Mesenteric fat pad (tissue), 1 donor: ENCODE measurements at places on chromosomes 2 and 18.

- no peak for DNase-seq
Measured at GRCh38 chr2:11030909-11031308, 119.2 kb downstream of the KCNF1 start.

- no peak for DNase-seq
Measured at GRCh38 chr2:170238776-170239175, 60.8 kb downstream of the MYO3B start.

GRCh38 chr2:12083713-12084419, 337.4 kb downstream of the LPIN1 start:
- no peak for DNase-seq

DNA sequence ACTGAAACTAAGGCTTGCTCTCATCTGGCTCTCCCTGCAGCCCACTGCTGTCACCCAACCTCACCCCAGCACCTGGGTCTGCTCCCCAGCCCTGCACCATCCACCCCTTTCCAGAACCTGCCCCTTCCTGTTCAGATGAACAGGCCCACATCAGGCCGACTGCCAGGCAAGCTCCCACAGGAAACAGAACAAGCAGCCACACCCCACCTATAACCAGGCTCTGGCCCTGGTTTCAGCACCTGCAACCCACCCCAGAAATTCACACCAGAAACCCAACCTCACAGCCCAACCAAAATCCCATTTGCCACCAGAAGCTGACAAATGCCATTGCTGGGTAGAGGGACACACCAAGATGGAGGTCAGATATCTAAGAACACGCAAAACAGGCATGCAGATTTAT, 159.2 kb upstream of the ID2 start:
- DNase-seq, result no peak

- DNase-seq, result no peak
Measured at GRCh38 chr2:158723181-158723838, 71.8 kb upstream of the DAPL1 start.

GRCh38 chr18:49322765-49323490, 137.5 kb downstream of the DYM start:
- no peak for DNase-seq

DNA sequence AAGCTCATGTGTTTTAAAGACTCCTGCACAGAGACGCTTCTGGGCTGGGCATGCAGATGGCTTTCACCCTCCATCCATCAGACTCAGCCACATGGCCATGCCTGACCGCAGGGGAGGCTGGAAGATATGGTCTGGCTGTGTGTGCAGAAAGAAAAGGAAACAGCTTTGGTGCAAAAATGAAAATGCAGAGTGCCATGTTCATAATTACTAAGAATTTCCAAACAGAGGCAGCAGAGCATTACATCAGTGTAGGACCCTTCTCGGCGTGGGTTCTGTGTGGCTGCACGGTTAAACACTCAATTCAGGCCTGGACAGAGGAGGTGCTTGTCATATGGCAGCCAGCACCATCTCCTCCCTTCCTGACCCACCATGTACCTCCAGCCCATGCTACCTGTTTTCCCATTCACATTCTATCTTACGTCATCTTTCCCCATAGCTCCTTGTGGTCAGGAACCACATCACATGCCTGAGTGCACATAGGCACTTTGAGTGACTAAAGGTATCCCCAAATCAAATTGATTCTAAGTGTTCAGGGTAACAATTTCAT, 200.3 kb upstream of the ID2 start:
- no peak for DNase-seq

GRCh38 chr2:62501794-62502500, 4.0 kb downstream of the TMEM17 start:
- DNase-seq, result no peak

DNA sequence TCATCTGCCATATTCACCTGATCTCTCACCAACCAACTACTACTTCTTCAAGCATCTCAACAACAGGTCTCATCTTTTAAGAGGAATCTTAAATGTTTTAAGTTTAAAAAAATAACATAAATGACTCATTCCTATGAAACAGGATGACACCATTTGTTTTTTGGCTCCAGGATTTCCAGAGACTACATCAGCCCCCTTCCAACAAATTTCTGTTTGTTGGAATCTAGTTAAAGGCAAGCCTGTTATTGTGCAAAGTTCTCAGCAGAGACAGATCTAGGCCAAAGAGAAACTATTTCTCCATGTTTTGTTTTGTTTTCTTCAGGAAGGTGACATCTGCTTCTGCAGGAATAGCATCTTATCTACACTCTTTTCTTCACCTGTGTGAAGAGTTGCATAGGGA, 204.8 kb upstream of the SH3BP4 start:
- DNase-seq, result no peak

- DNase-seq, result no peak
Measured at GRCh38 chr2:80303909-80304837, at the start of gene LRRTM1. TSS of gene LRRTM1 (minus strand) at chr2:80304752. CDS start at chr2:80303819, 933 bp downstream.

GRCh38 chr18:67347438-67347837, 169.1 kb downstream of the DSEL start:
- no peak for DNase-seq

DNA sequence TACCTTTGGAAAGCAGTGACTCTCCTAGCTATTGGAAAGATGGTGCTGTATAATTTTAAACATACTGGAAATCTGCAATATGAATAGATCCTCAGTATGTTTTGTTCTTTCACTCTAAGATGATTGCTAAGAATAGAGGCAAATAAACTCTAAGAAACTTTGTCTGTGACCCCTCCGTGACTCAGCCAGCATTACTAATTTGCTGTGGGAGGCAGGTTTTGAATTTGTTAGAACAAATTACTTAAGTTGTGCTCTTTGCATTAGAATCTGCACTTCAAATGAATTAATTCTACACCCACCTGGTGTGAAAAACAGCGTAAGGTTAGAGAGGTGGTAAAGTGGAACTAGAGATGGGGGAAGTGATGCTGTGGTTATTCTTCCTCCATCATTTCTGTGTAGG, 142.2 kb downstream of the RAPGEF4 start:
- no peak for DNase-seq

DNA sequence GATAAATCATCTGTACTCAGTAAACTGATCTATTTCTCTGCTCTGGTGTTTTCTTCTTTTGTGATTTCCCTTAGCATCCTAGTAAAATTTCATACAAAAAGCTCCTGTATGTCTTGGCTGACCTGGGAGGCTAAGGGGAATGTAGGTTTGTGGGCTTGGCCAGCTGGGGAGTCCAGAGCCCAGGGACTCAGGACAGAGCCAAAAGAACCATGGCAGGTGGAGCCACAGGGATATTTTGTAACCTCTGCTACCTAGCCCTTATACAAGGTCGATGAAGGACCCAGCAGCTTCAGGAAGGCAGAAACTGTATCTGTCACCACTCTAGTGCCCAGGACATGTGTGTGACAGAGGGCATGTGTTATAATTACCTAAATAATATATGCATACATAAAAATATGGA, 22.7 kb upstream of the ZCCHC2 start:
- no peak for DNase-seq

- DNase-seq, result no peak
Measured at GRCh38 chr2:54402350-54402749, 53.8 kb upstream of the SPTBN1 start.

DNA sequence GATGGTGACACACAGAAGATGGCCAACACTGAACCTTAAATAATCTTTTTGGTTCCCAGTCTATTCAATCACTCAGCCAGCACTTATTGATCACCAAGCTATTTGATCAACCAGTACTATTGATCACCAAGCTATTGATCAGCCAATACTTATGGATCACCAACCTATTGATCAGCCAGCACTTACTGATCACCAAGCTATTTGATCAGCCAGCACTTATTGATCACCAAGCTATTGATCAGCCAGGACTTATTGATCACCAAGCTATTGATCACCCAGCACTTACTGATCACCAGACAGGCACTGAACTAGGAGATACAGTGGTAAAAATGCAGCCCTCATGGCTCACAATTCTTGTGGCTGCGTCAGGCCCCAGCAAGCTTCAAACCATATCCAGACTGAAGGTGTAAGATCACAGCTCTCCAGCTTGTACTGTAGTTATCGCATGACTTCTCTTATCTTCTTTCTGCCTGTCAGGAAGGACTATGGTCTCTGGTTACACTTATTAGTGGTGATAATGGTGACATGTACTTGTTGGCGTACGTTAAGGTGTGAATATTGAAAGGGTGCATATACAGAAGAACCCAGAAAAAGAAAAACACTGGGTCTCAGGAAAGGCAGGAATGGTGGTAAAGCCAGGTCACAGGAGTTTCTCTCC, 18.4 kb upstream of the B3GNT2 start:
- no peak for DNase-seq

DNA sequence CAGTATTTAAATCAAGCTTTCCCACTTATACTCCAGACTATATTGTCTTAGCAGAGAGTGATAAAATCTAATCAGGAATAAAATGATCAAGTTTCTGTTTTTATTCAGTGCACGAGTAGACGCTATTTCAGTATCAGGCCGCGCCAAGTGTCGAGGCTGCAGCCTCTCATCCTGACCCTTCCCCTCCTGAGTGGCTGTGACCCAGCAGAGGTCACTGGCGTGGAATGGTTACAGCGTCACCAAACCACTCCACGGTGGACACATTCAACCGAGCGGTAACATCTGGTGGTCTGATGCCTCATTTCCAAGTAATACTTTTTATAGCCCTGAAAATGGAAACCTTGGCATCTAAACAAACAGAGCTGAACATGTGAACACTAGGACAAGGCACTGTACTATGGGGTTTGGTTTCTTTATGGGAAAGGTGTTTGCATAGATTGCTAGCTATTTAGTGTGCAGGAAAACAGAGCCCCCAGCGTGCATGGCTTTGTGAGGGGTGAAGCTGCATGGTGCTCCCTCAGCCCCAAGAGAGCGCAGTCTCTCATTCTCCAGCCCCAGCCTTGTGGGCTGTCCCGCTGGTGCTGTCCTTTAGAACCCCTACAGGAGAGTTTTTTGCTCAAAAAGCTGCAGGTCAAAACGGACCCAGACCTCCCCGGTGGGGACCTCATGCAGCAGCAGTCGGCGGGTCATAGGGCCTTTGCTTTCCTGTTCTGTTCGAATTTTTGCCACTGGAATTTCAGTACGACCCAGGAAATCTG, 28.4 kb downstream of the FAM228A start:
- no peak for DNase-seq

DNA sequence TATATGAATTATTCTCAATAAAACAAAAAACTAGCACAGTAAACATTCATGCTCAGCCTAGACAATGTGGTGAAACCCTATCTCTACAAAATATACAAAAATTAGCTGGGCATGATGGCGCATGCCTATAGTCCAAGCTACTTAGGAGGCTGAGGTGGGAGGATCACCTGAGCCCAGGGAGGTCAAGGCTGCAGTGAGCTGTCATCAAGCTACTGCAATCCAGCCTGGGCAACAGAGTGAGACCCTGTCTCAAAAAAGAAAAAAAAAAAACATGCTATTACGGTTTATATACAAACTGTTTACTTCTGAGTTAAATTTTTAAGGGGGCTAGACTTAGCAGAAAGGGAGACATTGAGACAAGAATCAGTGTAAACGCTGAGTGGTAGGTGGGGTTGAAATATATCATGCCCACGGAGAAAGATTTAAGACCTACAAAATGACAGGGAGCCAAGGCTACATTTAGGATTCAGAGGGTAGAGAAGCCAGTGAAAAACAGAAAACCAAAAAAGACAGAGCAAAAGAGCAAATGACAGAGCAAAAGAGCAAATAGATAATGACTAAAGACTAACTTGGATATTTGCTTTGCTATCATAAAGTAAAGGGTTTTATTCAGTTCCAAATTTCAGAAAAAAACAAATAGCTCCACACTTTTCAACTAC, 7.5 kb downstream of the TTC32 start:
- no peak for DNase-seq

- DNase-seq, result no peak
Measured at GRCh38 chr2:52097071-52097470, 1065.1 kb upstream of the NRXN1 start.

DNA sequence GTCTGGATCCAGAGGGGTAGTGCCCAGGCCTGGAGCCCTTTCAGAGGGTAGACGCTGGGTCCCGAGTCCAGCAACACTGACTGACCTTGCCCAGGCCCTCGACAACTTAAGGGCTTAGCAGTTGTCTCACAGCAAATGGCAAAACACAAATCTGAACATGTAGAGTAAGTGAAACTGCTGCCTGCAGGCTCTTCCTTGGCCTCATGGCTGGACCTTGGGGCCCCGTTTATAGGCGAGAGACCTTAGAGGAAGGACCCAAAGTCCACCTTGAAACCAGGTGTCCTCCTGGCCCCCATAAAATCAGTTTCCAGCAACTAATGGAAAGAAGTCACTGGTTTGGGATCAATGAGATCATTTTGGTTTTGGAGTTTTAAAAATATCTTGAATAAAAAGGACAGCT, 154.4 kb downstream of the MYO1B start:
- DNase-seq, result no peak

DNA sequence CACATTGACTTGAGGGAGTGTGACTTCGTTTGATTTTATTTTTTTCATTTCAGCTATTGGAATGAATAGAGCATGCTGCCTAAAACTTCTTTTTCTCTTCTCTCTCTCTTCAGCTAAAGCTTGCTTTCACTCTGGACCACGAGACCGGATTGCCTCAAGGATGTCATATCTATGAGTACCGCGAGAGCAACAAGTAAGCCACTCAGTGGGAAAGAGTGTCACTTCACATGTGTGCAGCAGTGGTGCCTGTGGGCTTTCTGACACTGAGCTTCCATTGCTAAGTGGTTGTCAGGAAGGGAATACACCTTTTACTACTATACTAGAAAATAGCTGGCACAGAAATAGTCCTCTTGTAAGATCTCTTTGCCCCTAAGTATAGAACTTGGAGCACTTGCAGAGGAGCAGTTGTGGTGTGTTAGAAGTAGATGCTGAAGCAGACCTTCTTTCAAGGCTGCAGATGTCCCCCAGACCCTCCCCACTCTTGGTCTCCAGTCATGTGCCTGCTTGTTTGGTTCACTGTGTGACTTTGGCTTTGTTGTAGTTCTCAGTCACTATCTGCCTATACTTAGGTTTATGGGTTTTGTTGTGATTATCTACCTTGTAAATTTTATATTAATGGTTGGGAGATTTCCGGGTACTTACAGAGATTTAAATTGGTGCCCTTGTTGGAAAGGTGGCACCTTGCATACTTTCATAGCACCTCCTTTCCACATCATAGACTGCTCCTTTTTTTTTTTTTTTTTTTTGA, 78.5 kb upstream of the ALPP start:
- no peak for DNase-seq

- DNase-seq, result no peak
Measured at GRCh38 chr2:156322051-156322685, 10.4 kb downstream of the NR4A2 start.

- no peak for DNase-seq
Measured at GRCh38 chr2:171086352-171087290, 74.1 kb downstream of the TLK1 start.

DNA sequence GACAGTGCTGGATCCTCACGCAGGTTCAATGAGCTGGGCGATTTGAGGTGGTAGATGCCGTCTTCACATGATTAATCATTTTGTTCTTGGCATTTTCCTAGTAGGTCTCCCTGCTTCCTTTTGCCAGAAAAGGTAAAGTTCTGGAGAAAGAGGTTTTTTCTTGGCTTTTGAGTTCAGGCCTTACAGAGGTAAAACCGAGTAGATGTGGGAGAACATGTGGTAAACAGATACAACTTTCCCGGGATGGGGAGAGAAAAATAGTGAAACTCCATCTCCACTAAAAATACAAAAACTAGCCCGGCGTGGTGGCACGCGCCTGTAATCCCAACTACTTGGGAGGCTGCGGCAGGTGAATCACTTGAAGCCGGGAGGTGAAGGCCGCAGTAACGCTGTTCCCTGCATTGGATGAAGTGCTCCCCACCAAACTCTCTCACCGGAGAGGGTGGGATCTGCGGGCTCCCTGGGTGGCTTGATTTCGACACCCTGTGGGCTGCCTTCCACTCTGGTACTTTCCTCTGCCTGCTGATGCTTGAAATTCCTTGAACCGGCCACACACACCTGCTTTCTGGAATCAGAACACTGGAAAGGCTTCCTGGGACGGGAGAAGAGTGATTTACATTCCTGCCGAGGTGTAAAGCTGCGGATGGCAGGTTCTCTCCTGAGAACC, 88.8 kb downstream of the ACTR3 start:
- no peak for DNase-seq
